ENCODE measurements at places on chromosomes 2 and 18.

DNA sequence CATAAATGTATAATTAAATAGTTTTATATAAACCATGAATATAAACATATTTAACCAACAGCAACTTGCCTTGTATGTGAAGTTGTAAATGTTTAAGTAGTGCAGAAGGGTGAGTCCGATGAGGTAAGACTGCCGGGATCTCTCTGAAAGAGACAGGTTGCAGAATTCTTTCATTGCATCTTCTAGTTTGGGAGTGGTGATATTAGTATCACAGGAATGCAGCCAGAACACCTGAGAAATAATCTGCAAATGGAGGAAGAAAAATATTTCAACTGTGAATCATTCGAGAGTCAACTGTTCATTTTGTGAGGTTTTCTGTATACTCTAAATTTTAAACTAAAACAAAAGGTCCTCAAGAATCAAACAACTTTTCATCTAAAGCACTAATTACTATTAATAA lies 123.0 kb downstream of the ABCA12 start:
- DNase-seq: no peak

GRCh38 chr2:220935789-220936321 lies 636.2 kb downstream of the EPHA4 start:
- no peak for DNase-seq

GRCh38 chr2:229179628-229180027 lies 91.5 kb downstream of the PID1 start:
- no peak for DNase-seq

- no peak for DNase-seq
Observed at GRCh38 chr2:144693179-144693578, 173.3 kb upstream of the ZEB2 start.

DNA sequence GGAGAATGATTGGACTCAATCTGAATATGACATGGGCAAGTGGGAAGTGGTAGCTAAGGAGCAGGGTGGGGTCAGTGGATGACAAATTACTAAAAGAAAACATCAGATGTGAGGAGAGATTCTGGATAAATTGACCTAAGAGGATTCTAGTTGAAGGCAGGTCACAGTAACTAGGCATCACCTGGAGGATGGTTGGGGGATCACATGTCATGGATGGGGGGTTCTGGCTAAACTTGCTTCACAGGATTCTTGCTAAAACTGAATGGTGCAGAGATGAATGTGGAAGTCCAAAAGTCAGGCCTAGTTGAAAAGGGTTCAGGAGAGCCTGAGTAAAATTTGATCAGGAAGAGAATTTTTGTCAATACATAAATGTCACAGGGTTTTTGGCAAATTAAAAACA lies 18.3 kb downstream of the CLHC1 start:
- no peak for DNase-seq

DNA sequence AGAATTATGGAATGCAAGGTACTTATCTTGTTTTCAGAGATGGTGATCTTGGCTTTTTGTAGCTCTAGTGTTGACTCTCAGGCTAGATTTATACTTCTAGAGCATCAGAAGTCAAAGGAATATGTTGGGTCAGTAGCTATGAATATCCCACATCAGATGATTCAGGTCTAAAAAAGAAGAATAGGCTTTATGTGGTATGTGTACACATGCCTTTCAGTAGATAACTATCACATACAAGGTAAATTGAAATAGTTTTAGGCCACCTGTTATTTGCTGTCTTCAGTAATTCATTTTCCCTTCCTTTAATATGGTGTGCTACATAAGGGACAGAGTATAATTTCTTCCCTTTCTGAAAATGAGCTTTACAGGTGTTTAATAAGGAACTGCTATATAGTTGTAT lies 142.4 kb downstream of the AGPS start:
- no peak for DNase-seq

DNA sequence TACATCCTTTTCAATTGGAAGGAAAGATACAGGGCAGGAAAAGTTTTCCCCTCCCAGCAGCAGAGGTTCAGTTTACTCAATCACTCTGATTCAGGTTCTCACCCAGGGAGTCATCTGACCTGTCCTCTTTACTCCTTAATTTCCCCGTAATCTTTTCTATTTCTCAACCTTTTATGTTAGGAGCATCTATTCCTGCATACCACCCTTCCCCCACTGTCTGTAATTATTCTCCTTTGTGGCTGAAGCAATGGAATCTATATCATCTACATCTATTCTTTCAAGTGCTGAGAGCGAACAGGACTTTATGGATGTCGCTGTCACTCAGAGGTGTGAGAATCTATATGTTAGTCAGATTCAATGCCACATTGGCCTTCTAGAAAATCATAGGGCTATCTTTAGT lies 175.2 kb downstream of the NOL4 start:
- no peak for DNase-seq

DNA sequence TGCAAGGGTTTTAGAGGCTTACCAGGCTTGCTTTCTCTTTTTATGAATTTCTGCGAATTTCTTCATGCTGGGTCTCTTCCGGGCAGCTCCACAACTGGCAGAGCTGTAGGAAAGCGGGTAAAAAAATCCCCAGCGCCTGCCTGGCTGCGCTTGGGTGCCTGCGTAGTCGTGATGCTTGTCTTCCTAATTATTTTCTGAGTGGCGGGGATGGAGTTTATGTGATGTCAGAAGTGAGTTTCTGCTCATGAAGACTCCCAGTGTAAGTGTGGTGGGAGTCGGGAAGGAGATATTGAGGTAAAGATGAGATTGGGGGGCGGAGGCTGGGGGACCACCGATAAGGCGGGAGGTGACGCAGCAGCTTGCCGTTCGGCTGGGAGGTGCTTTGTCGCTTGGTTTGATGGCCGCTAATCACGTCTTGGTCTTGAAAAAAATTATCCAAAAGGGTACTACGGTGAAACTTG lies 229.8 kb downstream of the LDLRAD4 start:
- no peak for DNase-seq
